Jurkat, Clone E6-1 (cell line): ENCODE measurements at places on chromosomes 4 and X.

DNA sequence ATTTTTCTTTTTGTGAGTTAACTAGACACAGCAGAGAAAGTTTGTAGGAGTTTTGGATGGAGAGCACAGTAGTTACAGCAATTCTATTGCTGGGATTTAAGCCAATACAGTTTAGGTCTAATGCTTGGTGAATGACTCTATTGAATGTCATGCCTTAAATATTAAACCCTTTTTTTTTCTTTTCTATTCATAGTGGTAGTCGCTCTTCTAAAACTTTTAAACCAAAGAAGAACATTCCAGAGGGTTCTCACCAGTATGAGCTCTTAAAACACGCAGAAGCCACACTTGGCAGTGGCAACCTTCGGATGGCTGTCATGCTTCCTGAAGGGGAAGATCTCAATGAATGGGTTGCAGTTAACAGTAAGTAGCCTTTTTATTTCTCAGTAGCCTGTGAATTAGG lies 34.8 kb upstream of the DCK start:
- DNase-seq, result no peak

GRCh38 chrX:21963269-21963668 lies 22.8 kb downstream of the SMS start:
- no peak for DNase-seq

- no peak for DNase-seq
These were observed 85.6 kb downstream of the SLIT2 start for GRCh38 chr4:20337261-20337664.

DNA sequence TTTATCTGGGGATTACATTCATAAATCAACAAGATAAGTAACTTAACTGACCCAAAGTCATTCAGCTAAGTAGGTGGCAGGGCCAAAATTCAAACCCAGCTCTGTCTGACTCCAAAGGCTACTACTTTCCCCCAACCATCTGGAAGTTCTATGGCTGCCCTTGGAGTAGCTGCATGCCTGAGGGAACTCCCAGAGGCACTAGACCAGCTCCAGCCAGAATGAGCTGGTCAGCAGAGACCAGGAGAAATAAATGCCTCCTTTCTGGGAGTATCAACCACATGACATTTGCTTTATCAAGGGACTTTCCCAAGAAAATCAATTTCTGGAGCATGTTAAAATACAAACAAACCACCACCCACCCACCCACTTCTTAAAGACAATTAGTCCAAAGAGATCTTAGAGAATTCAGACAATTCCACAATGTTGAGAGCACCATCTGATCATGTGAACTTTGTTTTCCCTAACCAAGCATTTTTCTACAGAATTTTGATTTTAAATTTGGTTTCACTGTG lies 180.5 kb downstream of the EFHC2 start:
- DNase-seq, result no peak

GRCh38 chr4:1758306-1759121 lies 34.6 kb upstream of the FGFR3 start:
- no peak for DNase-seq

- no peak for DNase-seq
These were observed 48.0 kb upstream of the IGFBP7 start for GRCh38 chr4:57158221-57158620.

GRCh38 chrX:45400027-45400779 lies 199.5 kb upstream of the DIPK2B start:
- no peak for DNase-seq

DNA sequence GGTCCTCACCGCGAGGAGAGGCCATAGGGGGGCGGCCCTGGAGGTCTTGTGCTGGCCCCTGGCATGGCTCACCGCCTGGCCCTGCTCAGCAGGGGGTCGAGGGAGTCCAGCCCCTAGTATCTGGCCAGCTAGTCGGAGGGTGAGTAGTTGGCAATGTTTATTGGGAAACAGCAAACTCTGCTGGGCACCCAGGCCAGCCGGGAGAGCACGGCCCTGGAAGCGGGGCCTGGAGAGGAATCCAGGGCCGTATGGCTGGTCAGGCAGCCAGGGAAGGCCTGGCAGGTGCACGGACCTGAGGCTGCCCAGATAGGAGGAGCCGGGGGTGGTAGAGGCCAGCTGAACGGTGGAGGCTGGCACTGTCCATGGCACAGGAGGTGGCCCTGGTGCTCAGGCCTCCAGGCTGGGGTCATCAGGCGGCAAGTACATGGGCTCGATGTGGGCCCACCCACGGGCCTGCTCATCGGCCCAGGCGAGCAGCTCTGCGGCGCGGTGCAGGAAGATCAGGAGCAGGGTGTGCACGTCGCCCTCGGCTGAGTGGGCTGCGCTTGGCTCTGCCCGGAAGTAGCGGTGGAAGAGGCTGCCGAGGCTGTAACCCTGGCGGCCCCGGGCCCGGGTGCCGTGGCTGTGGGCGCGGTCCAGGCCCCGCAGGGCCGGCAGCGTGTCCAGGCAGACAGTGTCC lies 1.4 kb downstream of the TREX2 start:
- no peak for DNase-seq

GRCh38 chr4:100836929-100837328 lies 319.1 kb upstream of the EMCN start:
- DNase-seq, result no peak
